ENCODE measurements at places on chromosomes 7 and 10.

- no peak for DNase-seq
These were observed 117.3 kb downstream of the PTPRN2 start for GRCh38 chr7:158470336-158470735.

DNA sequence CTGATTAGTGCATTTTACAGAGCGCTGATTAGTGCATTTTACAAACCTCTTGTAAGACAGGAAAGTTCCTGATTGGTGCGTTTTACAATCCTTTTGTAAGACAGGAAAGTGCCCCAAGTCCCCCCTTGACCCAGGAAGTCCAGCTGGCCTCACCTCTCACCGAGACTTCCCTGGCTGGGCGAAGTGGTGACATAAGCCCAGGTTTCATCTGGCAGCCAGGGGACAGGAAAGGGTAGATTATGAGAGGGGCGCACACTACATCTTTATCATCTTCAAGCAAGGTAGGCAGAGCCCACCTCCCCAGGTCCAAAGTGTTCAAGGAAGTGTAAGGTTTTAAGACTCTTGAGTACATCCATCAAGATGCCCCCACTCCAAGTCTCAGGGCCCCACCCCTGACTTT lies 5.5 kb upstream of the GDF10 start:
- no peak for DNase-seq

DNA sequence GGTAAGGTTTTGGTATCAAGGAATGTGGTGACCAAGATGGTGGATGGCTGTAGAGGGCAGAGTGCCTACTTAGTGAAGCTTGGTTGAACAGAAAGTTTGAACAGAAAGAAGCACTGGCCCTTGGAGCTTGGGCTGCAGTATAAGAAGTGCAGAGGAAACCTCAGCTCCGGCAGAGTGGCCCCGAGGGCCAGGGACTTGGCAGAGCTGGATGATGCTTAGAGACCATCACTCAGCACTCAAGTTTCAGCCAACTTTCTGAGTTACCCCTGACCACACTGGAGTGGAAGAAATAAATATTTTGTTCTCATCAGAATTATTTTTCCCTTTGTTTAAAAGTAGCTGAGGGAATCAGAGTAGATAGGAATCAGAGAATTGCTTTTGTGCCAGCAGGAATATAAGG lies 336.7 kb downstream of the C7orf25 start:
- DNase-seq = no peak

DNA sequence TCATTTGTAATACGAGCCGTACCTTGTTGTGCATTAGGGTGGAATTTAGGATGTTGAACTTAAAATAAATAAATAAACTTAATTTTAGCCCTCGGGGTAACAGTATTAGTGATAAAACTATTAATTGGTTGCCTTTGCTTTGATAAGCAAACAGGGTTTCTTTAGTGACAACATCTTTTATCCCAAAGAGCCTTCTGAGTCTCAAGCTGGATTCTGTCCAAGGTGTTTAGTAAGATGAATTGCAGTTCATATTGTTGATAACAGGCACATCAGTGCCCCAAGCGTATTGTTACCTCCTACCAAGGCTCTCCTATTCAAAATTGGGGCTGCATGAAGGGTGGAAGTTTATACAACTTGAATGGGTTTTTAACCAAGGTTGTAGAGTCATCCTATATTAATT lies 144.4 kb upstream of the CELF2 start:
- no peak for DNase-seq

- peak; percentile 68 for DNase-seq
These were observed 126.5 kb downstream of the ZMIZ1 start for GRCh38 chr10:79195091-79195923.

- DNase-seq = no peak
These were observed 471.7 kb downstream of the GRM8 start for GRCh38 chr7:126780993-126781392.

DNA sequence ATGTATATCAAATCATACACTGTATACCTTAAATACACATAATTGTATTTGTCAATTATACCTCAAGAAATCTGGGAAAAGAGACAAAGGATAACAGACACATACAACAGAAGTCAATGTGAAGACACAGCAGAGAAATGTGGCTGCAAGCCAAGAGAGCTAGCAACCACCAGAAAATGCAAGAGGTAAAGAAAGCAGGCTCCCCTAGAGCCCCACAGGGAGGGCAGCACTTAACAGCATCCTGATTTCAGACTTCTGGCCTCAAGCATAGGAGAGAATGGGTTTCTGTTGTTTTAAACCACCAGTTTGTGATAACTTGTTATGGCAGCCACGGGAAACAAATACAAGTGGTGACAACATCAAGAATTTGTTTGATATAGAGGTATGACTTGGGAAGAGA lies 1197.2 kb downstream of the SORCS1 start:
- DNase-seq = no peak

DNA sequence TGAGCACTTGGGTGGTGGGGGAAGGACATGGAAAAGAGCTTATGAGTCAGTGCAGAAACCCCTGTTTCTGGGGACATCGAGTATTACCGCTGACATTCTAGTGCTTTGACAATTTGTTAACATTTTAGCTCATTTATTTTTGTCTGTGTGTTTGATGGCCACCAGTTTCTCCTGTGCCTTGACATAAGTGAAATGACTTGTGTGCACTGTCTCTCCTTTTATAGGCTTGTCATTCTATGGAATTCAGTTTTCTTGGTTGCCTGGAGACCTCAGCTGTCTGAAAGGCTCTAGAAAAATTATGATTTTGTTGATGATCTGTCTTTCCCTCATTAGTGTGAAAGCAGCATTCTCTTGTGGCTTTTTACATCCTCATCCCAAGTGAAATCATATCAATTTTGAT lies 190.0 kb upstream of the SMIM30 start:
- no peak for DNase-seq

- no peak for DNase-seq
These were observed 43.1 kb upstream of the ADRB1 start for GRCh38 chr10:114000457-114001010.

GRCh38 chr10:68955832-68956532 lies at the start of gene DDX21:
Gene DDX21, plus strand, starts transcription at chr10:68956170. Its CDS starts 56 bp downstream, at chr10:68956226.
- DNase-seq = peak; percentile 81

DNA sequence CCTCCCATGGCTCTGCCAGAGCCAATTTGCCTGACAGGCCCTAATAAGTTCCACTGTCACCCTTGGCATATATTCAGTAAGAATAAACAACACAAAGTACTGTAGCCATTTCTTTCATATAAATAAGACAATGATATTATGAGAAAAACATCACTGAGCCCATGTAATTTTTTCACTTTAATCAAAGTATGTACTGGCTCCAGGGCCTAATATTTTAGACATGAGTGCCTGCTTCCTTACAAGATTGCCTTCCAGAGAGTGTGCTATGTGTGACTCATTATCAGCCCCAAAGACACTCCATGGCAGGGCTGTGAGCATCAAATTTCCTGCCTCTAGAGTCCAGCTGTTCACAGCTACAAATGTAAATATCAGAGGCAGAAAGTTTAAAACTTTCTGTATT lies 297.6 kb downstream of the LHFPL3 start:
- no peak for DNase-seq

- no peak for DNase-seq
These were observed 2.3 kb downstream of the PSD start for GRCh38 chr10:102416283-102416682.

DNA sequence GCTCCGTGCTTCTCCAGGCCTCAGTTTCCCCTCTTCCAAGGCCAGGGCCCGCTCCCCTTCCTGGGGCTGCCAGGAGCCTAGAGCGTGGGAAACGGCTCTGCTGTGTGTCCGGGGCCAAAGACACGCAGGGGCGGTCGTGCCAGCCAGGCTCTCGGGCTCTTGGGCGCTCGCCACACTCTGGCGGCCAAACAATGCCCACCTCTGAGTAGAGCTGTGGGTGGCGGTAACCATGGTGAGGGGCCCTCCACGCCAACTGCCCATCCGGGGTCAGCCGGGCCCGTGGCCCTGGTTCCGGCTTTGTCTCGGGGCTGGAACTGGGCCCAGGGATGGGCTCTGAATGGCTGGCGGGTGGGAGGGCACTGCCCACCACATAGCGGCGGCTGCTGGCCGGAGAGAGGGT lies 16.0 kb downstream of the GRIFIN start:
- DNase-seq = no peak

DNA sequence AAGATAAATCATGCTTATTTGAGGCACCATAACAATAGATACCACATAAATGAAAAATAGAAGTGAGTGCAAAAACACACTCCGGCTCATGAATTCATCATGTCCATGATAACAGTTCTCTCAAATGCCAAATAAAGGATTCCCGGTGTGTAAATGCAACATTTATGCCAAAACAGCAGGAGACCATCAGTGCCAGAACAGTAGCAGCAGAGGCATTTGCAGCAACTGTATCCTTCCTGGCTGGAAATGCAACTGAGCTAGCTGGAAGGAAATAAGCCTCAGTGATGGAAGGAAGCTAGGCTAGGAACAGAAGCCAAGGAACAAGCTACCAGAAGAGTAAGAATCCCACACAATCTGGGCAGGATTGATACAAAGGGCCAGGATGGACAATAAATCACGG lies 79.9 kb upstream of the THSD7A start:
- no peak for DNase-seq

DNA sequence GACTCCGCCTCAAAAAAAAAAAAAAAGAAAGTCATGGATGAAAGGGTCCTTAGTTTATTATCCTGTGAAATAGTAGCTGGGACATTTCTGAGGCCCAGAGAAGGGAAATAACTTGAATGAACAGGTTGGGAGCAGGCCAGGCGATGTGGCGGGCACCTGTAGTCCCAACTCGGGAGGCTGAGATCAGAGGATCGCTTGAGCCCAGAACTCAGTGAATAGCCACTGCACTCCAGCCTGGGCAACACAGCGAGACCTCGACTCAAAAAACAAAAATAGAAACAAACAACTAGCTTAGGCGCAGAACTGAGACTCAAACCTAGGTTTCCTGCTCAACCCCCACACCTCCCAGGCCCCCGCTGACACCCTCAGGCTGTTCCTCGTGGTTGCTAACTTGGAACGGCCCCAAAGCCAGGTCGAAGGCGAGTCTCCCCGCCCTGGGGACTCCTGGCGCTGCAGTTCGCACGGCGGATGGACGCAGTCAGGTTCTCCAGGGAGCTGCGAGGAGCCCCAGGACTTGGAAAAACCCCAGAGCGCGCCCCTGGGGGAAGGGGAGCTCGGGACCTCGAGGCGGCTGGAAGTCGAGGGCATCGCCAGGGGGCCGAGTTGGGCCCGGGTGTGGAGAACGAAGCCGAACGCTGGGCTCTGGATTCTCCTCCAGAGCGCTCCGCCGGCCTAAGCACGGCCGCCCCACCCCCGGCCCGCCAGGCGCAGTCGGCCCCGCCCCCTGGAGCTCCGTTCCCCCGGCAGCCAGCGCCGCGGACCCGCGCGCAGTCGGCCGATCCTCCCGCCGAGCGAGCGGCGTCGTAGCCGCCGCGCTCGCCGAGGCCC lies at the start of gene STOX1:
Gene STOX1 (plus strand): TSS at position 768 of the 828 bp plus-strand sequence. CDS start 93 bp downstream, outside the sequence.
- DNase-seq = peak; percentile 42

DNA sequence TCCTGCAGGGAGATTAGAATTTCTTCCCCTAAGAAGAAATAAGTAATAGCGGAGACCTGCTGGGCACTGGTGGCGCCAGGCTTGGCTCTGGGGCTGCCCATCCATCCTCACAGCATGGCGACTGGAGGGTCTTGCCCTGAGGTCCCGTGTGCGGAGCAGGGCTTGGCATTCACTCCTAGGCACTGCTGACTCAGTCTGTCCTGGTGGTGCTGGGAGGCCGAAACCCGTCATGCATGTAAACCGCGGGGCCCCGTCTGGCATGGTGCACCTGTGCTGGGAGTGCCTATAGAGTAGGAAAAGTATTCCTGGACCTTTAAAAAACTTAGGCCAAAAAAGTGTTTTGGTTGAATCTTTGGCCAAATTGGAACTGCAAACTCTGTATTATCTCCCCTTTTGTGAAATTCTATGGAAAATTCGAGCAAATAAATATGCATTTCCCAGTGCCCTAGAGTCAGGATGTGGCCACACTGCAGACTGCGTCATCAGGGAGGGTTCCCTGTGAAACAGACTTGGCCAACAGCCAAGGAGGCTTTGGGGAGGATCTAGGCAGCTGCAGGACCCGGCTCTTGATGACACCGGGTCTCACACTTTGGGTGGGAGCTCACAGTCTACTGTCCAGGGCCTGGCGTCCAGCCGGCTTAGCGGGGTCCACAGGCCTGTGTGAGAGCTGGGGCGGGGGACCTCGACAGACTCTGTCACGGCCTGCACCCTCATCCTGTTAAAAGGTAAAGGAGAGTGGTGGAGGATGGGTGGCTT lies 122.3 kb downstream of the VIPR2 start:
- DNase-seq = no peak

DNA sequence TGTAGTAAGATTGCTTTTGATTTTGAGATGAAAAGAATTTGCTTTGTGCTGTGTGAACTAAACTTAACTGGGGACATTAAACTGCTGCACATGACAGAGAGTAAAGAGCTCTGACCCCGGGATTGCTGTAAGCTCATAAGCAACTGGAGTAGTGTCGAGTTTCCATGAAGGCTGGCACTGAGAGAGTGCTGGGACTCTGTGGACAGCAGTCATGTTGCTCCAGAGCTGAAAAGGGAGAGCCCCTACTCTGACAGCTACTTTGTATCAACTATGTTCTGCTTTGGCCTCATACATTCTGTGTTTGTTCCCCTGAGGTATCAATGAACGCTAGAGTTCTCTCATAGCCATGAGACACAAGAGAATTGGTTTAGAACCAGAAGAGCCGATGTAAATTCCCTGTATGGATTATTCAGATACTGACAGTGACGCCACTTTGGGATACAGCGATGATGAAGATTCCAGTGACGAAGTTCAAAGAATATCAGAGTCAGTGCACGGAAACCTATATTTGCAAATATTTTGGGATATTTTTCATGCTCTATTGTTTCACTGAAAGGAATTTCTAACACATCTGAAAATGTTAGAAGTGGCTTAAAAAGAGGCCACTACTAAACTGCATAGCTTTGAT lies 185.9 kb upstream of the DKK1 start:
- no peak for DNase-seq

GRCh38 chr10:44985175-44985681 lies 6.6 kb upstream of the DEPP1 start:
- no peak for DNase-seq

DNA sequence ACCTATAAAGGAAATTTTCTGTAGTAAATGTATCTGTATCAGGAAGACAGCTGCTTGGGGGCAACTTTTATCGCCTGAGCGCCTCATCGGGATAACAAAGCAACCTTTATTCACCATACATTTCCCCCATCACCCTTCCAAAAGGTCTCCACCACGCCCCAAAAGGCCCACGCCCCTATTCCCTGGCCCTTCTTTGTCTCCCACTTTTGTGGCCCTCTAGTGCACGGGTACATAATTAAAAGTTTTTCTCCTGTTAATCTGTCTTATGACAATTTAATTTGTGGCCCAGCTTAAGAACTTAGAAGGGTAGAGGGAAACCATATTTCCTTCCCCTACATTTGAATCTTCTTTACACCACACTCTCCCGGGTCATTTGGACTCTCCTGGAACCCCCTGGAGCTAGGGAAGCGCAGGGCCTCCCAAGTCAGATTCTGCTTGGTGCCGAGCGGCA lies 625 bp downstream of the RP9 start:
- no peak for DNase-seq
